ENCODE measurements at places on chromosomes 1 and 21. TPM values are rescaled to one million over a fixed set of nuclear protein-coding genes. Genes with fewer than 3 reads are reported as not detected.
A peak's percentile ranks its signal among the peaks of the same experiment; 100 is the strongest.

The CR2 gene
- not detected for total RNA-seq

DNA sequence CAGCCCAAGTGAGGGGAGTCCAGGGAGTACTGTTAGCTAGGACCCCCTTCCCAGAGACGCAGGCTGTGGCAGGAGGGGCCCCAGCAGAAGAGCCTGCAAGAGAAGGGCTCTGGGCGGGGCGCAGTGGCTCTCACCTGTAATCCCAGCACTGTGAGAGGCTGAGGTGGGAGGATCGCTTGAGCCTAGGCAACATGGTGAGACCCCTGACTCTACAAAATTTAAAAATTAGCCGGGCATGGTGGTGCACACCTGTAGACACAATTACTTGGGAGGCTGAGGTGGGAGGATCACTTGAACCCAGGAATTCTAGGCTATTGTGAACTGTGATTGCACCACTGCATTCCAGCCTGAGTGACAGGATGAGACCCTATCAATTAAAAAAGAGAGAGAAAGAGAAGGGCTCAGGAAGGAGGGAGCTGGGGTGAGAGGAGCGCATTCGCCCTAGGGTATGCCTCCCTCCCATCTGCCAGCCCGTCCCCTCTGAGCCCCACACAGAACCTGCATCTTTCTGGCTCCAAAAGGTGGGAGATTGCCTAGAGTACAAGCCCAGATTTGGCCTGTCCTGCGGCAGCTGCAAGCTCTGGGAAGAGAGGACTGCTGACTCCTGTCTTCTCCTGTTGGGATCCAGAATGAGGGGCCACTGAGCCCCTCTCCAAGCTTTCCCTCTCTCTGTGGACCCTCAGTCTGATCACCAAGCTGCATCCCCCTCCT is 3.6 kb downstream of the KCNQ4 start:
- no peak for DNase-seq

The HSD3B2 gene
- not detected for total RNA-seq

The GART gene
- 109 TPM for total RNA-seq

DNA sequence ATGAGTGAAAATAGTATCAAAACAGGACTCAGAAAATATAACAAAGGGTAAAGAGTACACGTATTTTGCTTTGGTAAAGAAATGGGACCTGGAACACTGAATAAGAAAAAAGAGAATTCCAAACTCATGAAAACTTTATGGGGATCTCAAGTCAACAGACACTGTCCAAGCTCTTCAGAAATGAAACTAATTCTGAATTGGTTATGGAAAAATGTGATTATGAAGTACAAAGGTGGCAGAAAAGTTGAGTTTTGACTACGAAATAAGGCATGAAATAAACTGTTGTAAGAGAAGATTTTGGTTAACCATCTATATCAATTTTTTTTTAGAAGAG is 8.4 kb downstream of the EGLN1 start:
- no peak for DNase-seq

DNA sequence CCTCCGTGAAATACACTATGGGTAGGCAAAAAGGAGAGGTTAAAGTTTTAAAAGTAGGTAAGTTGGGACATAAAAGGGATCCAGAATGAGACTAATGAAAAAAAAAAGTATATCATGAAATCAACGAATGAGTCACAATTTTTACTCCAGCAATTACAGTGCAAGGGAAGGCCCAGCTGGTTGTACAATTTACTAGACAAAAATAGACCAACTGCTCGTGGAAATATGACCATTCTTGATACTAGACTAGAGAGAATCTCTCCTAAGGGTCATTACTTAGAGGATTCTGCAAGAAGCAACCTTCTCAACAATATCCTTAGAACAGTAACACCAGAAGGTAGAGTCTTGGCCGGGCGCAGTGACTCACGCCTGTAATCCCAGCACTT is 55.1 kb upstream of the EFHD2 start:
- DNase-seq: peak; percentile 8

DNA sequence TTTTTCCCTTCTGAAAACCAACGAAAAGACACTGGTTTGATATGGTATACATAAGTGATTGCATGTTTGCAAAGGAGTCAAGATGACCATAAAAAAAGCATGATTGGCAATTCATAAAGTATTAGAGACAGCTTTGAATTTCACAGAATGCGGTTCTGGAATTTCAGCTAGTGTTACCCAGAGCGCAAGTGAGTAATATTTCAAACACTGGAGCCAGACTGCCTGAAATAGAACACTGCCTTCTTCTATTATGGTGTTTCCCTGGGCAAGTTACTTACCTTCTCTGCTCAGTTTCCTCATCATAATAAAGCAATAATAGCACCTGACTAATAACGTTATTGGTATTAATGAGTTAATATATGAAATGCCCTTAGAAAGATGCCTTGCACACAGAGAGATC is 54.7 kb downstream of the NEGR1 start:
- no peak for DNase-seq

The RBP7 gene
- total RNA-seq: 0.43 TPM

The NCMAP gene
- not detected for total RNA-seq

DNA sequence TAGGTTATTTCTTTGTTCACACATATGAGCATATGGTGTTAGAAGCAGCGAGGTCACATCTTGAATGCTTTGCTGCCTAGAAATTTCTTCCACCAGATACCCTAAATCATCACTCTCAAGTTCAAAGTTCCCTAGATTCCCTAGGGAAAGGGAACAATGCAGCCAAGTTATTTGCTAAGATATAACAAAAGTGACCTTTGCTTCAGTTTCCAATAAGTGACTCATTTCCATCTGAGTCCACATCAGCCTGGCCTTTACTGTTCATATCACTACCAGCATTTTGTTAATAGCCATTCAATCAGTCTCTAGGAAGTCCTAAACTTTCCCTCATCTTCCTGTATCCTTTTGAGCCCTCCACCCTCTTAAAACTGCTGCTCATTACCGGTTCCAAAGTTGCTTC is 1502.5 kb downstream of the KCNT2 start:
- no peak for DNase-seq

DNA sequence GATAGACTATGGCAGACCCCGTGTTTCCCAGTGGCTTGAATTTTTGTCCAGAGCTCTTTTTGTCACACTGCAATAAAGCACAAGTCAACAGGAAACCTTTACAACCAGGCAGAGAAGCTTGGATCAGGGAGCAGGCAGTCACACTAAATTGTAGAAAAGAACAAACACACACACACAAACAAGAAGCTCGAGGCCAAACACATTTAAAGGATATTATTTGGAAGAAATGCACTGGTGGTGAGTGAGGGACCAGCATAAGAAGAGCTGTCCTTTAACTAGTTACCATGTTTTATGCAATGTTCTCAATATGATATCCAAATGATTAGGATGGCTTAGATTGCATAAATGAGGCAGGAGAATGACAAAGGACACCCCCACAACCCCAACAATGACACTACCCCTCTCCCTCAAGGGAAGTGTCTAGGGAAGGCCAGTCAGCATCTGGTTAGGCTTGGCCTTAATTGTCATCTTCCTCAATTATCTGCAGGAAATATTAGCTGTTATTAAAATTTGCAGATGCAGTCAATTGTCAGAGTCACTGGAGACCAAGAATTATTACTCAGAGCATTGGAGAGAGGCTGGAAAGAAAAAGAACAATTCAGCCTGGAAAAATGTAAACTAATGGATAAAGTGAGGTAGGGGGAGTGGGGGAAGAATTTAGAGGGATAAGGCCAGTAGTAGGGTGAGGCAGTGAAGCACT is 35.3 kb downstream of the DDR2 start:
- DNase-seq: no peak

GRCh38 chr1:72283022-72283306 is 625 bp upstream of the NEGR1 start:
- DNase-seq: no peak

The CFAP298 gene
- 20.3 TPM for total RNA-seq

DNA sequence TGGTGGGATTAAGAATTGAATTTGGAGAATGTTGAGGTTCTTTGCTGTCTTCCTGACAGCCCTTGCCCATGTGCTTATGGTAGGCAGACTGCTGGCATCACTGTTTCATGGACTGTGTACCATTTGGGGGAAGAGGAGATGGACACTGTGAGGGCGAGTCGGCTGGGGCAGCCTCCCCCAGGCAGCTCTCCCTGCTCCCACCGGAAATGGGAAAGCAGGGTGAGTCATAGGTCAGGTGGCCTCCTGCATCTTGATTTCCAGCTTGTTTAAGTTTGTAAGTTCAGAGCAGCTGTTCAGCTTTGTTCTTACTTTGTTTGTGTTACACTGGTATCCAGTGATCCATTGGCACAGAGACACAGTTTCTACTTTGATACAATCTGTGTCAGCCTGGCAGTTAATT is 87.2 kb upstream of the CNIH3 start:
- peak; percentile 89 for DNase-seq

DNA sequence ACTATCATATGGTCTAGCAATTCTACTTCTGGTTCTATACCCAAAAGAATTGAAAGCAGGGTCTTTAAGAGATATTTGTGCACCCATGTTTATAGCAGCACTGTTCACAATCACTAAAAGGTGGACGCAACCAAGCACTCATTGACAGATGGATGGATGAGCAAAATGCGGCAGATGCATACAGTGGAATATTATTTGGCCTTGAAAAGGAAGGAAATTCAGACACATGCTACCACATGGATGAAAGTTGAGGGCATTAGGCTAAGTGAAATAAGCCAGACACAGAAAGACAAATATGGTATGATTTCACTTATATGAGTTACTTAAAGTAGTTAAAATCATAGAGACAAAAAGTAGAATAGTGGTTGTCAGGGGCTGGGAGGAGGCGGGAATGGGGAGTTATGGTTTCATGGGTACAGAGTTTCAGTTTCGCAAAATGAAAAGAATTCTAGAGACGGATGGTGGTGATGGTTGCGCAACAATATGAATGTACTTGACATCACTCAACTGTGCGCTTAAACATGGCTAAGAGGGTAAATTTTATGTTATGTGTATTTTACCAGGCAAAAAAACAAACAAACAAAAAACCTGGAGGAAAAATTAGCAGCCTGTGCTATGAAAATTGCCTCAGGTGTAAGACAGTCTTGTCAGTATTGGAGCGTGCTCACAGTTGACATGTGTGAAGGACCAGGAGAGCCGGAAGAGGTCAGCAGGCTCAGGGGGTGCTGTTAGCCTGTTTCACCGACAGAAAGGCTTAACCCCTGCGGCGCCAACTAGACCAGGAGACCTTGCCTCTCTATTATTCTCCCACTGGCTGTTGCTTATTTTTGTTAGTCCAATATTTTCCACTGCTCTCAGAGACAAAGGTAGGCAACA is 26.5 kb downstream of the CD247 start:
- no peak for DNase-seq

- peak; percentile 88 for DNase-seq
These were observed 30.7 kb downstream of the ITPKB start for GRCh38 chr1:226708342-226708780.

- DNase-seq: no peak
These were observed 69.5 kb downstream of the TRIM11 start for GRCh38 chr1:228337031-228337564.

- DNase-seq: no peak
These were observed 90.6 kb downstream of the GLUL start for GRCh38 chr1:182301026-182301436.

GRCh38 chr1:46613661-46614603 is 2.7 kb downstream of the MOB3C start:
- peak; percentile 82 for DNase-seq

DNA sequence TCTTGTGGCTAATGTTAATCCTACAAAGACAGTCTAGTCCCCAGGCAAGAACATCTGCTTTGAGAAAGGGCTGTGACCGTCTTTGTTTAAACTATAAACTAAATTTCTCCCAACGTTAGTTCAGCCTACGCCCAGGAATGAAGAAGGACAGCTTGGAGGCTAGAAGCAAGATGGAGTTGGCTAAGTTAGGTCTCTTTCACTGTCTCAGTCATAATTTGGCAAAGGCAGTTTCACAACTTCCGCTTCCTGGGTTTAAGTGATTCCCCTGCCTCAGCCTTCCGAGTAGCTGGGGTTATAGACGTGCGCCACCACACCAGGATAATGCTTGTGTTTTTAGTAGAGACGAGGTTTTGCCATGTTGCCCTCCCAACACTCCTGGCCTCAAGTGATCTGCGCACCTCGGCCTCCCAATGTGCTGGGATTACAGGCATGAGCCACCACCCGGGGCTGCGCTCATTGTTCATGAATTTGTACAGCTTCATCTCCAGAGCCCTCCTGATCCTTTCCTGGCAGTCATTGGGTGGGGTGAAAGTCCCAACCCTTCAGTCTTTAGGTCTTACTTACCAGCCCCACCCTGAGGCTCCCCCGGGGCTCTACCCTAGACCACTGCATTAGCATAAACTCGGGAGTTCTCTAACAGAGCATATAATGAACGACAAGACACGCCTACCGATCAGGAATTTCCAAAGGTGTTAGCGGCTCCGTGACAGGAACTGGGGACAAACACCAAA is 4.9 kb upstream of the MASP2 start:
- peak; percentile 48 for DNase-seq

DNA sequence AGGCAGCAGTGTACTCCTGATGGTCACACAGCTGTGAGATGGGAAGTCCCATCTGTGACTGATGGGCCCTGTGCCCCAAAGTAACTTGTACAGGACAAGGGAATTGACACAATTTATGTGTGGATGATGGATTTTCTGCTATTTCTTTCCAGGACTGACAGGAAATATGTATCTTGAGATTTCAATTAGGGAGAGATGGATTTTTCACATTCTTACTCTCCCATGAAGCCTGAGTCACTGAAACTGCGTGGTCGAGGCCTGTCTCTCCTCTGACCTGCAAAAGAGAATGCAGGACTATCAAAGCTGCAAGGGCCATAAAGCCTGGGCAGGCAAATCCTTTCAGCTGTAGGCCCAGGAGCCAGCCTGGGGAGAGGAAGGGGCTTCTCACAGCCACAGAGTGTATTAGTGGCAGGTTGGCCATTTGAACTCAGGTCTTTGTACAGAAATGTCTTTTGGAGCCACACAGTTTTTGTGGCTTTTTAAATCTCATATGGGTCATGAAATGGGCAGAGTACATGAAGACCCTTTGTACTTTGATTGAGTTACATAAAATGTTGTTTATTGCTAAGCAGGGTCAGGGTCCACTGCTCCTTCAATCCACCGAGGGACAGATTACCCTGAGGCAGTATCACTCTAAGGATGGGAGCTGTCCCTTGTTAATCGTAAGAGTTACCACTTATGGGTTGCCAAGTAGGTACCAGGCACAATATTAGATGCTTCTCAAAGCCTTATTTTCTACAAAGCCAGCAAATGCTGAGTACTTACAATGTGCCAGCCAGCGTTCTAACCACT is 14.8 kb downstream of the ALX3 start:
- DNase-seq: no peak

GRCh38 chr1:160085686-160086455 is 4.5 kb downstream of the KCNJ9 start:
- peak; percentile 64 for DNase-seq

GRCh38 chr1:246690100-246690499 is 34.1 kb upstream of the SCCPDH start:
- DNase-seq: no peak

GRCh38 chr1:29356663-29357062 is 120.3 kb downstream of the PTPRU start:
- no peak for DNase-seq

The NPL gene
- total RNA-seq: 3.5 TPM

The MFSD2A gene
- 6.0 TPM for total RNA-seq
